ENCODE measurements at places on chromosomes 5 and 9.

DNA sequence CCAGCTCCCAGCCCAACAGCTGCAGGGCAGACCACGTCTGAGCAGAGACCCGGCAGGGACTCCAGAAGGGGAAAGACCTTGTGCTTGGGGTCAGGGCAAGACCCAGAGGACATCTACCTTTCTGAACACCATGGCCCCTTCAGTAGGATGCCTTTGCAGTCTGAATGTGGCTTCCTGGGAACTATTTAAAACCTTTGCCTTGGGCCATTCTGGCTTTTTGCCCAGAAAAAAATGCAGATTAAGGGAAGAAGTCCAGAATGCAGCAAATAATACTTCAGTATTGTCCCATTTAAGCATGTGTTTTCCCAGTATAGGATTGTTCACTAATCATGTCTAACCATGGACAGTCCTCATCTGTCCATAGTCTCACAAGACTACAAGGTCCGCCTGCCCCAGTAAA is 67.5 kb upstream of the ERCC6L2 start:
- DNase-seq, result no peak

GRCh38 chr5:175579742-175580432 is 78.0 kb upstream of the HRH2 start:
- DNase-seq, result no peak

DNA sequence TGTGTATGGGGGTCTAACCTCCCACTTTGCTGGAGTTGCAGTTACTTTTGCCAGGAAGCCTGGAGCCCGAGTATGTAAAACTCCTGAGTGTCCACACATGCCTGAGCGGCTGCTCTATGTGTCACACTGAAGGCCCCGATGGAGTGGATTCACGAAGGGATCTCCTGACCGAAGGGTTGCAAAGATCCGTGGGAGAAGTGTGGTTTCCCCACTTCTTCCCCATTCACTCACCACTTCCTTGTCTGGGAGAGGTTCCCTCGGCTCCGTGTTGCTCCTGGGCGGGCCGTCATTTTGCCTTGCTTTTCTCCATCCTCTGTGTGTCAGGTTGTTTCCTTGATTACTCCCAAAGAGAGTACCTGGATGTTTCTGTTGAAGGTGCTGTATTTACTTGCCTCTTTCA is 16.2 kb upstream of the IL3 start:
- no peak for DNase-seq

DNA sequence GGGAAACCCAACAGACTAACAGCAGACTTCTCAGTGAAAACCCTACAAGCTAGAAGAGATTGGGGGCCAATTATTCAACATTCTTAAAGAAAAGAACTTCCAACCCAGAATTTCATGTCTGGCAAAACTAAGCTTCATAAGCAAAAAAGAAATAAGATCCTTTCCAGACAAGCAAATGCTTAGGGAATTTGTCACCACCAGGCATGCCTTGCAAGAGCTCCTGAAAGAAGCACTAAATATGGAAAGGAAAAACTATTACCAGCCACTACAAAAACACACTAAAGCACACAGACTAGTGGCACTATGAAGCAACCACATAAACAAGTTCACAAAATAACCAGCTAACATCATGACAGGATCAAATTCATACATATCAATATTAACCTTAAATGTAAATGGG is 131.1 kb downstream of the OR2K2 start:
- no peak for DNase-seq

DNA sequence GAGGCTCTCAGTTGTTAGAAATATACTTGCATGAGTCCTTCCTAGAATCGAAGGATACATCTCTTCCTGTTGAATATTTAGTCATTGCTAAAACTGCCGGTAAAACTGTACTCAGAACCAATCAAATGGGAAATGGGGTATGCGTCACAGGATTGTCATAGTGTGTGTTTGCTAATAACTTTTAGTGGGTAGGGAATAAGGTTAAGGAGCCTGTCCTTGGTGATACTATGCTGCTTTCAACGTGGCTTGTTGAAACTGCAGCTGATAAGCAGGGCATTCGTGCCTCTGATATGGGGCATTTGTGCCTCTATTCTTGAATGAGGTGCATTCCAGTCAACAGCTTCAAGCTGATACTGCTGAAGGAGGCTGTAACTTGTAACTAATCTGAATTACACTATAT is 26.6 kb downstream of the HABP4 start:
- DNase-seq, result no peak

GRCh38 chr9:64773491-64773931 is 511.5 kb downstream of the FOXD4L5 start:
- no peak for DNase-seq

- DNase-seq, result no peak
Observed at GRCh38 chr5:81629986-81630385, 120.9 kb downstream of the SSBP2 start.

DNA sequence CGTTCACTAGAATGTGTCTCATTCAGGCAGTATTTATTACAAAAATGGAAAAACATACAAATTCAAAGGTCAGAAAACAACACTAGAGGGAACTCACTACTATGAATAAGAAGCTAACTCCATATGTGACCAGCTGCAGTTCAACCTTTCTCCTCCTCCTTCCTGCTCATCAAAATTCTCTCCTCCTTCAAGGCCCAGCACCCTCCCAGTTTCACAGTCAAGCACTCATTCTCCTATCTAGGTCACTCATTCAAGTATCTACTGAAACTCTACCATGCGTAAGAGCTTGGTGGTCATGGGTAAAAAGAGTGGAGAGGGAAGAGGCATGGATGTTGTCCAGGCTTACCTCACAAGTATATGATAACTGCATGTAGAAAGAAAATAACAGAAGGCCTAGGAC is 27.7 kb downstream of the ECPAS start:
- DNase-seq, result no peak

- DNase-seq, result no peak
Observed at GRCh38 chr9:134964271-134965055, 46.8 kb upstream of the FCN1 start.

GRCh38 chr9:129934041-129934591 is 98.9 kb downstream of the USP20 start:
- no peak for DNase-seq

DNA sequence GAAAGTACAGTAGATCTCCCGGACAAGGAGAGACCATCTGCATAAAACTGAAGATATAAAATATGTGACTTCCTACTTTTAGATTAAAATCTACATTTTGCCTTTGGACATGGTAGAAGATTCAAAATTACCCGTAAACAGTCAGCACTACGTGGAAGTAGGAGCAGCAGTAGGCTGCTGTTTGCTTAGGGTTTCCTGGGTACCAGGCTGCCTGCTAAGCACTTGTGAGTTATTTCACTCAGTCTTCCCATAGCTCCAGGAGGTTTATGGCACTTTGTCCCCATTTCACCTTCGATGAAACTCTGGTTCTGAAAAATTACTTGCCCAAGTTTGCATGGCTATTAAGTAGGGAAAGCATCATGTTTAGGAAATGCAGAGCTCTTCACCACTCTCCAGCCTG is 92.6 kb downstream of the STK32A start:
- no peak for DNase-seq

GRCh38 chr9:20442461-20443319 is 179.6 kb downstream of the MLLT3 start:
- no peak for DNase-seq

- no peak for DNase-seq
Observed at GRCh38 chr5:68329554-68330255, 114.1 kb downstream of the PIK3R1 start.

DNA sequence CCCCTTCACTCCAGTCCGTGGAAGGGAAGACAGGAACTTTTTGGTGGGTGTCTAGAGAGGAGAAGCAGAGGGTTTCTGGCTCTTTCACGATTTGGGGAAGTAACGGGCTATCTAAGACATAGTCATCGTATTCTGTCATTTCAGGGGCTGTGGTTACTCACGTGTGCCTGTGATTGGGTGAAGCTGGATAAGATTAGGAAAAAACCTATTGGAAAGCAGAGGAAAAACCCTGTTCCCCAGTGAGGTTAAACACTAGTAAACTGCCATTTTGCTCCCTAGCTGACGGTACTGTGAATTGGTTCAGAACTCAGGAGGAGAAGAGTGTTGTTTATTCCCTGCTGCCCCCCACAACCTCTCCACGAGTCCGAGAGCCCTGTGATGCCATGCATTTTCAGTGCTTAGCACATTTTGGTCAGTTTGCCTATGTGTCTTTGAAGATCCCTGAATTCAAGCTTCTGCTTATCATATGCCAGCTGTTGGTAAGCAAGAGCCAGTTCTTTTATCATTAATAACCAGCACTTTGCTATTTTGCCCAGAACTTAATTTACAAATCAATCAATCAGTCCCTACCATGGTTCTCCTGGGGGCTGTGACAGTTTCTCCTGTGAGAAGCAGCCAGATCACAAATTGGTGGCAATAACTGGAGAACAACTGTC is 45.1 kb upstream of the ROR2 start:
- DNase-seq, result no peak

- no peak for DNase-seq
Observed at GRCh38 chr5:144395704-144396103, 225.0 kb downstream of the KCTD16 start.

DNA sequence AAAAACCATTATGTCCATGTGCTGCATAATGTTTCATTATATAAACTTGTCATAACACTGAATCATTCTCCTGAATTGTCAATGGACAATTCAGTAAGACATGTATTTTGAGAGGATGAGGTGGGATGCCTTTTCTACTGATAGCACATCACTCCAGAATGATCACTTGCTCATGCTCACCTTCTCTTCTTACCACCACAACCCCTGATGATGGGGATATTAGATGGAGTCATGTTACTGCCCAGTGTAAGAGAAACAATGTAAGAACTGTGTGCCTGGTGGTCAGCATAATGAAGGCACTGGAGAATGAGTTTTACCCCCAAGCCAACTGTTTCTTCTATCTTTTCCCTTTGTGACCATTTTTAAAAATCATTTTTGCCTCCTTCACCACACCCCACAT is 198.8 kb downstream of the ADAMTSL1 start:
- DNase-seq, result no peak

- DNase-seq, result no peak
Observed at GRCh38 chr9:124758061-124758460, 13.1 kb downstream of the NR6A1 start.

DNA sequence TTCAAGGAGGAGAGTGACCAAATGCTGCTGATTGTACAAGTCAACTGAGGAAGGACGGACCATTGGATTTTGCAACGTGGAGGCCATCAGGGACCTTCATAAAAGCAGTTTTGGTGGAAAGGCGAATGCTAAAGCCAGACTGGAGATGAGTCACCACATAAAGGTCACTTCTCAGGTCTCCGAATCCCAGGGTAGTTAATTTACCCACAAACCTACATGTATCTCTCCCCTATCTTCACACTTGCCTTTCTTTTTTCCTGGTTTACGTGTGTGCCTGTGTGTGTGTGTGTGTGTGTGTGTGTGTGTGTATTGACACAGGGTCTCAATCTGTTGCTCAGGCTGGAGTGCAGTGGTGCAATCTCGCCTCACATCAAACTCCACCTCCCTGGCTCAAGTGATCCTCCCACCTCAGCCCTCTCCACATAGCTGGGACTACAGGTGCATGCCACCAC is 4.6 kb upstream of the CTNNA1 start:
- no peak for DNase-seq

- DNase-seq, result no peak
Observed at GRCh38 chr9:135004772-135005171, 82.7 kb upstream of the OLFM1 start.

DNA sequence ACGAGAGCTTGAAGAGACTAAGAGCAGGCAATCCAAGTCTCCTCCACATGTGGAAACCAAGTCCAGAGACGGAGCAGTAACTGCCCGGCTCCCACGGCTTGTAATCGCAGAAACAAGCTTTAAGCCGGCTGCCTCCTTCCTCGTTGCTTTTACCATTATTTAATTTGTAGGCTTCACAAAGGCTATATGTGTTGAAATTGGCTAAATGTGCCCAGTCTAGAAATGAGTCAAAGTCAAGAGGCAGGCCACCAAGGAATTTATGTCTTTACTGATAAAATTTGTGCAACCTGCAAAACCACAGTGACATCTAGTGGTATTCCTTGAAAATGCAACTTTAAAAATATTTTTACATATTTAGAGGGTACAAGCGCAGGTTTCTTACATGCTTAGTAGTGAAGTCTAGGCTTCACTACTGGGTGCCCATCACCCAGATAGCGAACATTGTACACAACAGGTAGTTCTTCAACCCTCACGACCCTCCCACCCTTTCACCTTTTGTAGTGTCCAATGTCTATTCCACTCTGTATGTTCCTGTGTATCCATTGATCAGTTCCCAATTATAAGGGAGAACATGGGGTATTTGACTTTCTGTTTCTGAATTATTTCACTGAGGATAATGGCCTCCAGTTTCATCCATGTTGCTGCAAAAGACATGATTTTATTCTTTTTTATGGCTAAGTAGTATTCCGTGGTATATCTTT is 33.5 kb upstream of the EBF1 start:
- DNase-seq, result no peak

DNA sequence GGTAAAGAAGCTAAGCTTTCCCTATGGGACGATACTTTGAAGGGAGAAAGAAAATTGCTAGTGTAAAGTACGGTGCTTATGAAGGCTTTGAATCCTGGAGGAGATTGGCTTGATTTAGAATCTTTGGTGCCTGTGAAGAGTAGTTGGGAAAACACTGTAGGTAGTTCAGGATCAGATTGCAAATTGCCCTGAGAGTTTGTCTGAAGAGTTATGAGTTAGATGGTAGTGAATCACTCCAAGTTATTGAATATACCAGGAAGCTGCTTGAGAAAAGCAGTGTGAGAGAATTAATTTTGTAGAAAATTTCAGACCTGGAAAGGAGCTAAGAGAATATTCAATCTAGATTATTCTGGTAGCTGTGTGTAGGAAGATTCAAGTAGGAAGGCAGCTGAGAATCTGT is 11.5 kb downstream of the MAN2A1 start:
- DNase-seq, result no peak

- DNase-seq, result no peak
Observed at GRCh38 chr9:90393365-90394152, 249.1 kb downstream of the DIRAS2 start.

DNA sequence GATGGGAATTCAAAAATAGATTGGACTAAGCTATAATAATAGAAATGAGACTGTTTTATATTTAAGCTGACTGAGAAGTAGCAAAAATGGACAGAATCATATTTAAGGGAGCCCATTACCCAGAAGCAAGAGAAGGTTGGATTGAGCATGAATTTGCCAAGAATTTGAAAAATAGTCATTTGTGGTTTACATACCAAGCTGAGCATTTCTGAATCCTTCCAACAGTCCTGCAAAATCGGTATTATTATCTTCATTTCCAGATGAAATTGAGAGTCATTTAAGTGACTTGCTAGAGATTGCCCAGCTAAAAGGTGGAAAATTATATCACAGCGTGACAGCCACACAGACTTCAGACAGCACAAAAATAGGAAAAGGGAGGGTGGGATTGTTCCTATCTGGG is 48.4 kb downstream of the TNFSF15 start:
- DNase-seq, result no peak

- no peak for DNase-seq
Observed at GRCh38 chr9:117091529-117091928, 323.3 kb downstream of the ASTN2 start.

GRCh38 chr9:85025638-85026037 is 356.1 kb downstream of the NTRK2 start:
- DNase-seq, result no peak

All from T-helper 9 cell (primary cell).